PC-9 (cell line): ENCODE measurements at places on chromosomes 7 and 10.

DNA sequence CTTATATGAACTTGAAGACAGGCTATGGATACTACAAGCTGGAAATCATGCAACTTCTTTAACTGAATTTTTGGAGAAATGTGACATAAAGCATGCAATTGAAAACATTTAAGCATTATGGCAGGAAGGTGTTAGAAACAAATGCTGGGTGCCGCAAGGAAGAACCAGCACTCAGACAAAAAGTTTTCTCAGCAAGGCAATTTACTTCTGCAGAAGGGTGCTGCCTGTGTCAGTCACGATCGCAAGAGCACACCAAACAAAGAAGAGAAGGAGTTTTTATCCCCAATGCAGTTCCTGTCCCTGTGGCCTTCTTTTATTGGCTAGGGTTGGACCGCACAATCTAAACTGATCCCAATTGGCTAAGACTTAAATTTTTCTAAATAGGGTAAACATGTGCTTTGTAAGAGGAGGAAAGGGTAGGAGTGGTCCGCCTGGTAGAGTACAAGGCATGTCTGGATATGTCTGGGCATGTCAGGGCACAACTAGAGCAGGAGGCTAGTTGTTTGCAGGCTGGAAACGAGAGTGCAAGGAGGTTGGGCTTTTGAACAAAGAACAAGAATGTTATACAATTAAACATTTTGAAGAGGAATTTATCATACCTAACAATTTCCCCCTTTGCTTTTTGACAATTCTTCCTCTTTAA, 109.6 kb upstream of the FAM3C start:
- no peak for DNase-seq

GRCh38 chr10:70771311-70772194, 13.6 kb downstream of the TBATA start:
- no peak for DNase-seq

- no peak for DNase-seq
These were observed 35.7 kb downstream of the SEMA3E start for GRCh38 chr7:83613232-83613631.

GRCh38 chr7:3427957-3428356, 126.9 kb downstream of the SDK1 start:
- no peak for DNase-seq
